ENCODE measurements at places on chromosomes 11 and 22.

- no peak for DNase-seq
These were observed 26.3 kb downstream of the RPS6KA4 start for GRCh38 chr11:64384981-64385944.

DNA sequence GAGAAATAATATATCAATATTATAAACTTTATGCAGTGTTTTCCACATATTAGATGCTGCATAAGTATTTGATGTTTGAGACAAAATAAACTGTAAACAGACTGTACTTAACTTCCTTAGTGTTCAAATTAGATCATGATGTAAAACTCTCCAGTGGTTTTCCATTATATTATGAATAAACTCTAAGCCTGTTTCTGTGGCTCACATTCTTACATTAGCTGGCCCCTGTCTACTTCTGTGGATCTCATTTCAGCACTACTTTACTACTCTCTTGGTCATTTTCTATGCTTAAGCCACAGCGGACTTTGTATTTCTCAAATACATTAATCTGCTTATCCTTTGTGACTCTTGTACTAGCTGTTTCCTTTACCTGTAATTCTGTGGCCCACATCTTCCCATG, 55.6 kb downstream of the ARHGEF12 start:
- no peak for DNase-seq

DNA sequence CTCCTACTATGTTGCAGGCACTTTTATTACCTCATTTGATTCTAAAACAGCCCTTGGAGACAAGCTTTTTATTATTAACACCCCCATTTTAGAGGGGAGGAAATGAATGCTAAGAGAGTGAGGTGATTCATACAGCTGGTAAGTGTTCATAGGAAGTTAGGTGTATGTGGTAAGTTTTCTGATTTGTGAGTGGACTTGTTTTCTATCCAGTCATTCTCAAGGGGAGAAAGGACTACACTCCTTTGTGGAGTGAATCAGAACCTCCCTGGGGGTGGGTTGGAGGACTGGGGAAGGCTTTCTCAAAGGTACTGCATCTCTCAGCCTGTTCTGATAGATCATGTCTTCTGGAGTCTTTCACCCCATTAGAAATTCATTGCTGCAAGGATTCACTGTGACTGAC, 23.5 kb downstream of the PKNOX2 start:
- DNase-seq, result no peak

DNA sequence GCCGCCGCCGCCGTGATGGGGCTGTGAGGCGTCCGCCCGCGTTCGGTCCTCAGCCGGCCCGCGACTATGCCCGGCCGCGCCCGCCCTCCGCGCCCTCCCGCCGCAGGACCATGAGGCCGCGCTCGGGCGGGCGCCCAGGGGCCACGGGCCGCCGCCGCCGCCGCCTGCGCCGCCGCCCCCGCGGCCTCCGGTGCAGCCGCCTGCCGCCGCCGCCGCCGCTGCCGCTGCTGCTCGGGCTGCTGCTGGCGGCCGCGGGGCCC, 215 bp downstream of the ZNRF3 start:
- DNase-seq, result no peak

GRCh38 chr11:125210066-125210465, 45.5 kb downstream of the PKNOX2 start:
- no peak for DNase-seq

GRCh38 chr22:47437636-47438035, 675.2 kb downstream of the TBC1D22A start:
- DNase-seq, result no peak

DNA sequence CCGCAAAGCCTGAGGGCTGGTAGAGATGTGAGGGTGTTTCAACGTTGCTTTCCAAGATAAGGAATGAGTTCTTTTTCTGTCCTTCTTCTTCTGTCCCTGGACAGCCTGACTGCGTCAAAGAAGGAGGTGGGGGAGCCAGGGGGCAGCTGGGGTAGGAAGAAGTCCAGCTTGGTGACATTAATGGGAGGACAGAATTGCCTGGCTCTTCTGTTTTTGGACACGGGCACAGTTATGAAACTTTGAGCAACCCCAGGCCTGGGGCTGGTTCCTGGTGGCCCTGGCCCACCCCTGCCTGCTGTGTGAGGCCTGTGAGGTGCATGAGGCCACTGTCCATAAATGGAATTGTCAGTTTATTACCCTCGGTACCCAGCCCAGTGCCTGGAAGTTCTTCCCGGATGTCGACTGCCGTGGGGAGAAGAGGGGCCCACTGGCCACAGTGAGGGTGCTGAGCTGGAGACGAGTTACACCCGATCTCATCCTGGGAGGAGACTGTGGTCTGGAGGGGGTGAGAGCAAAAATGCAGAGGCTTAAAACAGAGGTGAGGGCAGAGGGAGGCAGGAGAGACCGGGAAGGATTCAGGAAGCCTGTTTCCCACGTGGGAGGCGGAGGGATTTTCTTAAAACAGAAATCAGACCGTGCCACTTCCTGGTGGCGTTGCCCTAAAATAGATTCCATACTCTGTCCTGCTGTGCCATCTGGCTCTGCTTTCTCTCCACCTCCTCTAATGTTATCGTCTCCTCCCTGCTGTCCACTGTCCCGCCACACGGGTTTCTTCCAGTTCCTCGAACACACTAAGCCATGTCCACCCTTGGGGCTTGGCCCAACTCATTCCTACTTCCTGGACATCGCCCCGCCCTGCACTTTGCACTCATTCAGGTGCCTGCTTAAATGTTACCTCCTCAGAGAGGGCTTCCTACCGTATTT, 59.7 kb upstream of the RASD2 start:
- no peak for DNase-seq

GRCh38 chr11:66600631-66601233, 7.7 kb downstream of the CCS start:
- no peak for DNase-seq

GRCh38 chr11:122019908-122020694, 95.9 kb downstream of the BLID start:
- DNase-seq, result no peak

DNA sequence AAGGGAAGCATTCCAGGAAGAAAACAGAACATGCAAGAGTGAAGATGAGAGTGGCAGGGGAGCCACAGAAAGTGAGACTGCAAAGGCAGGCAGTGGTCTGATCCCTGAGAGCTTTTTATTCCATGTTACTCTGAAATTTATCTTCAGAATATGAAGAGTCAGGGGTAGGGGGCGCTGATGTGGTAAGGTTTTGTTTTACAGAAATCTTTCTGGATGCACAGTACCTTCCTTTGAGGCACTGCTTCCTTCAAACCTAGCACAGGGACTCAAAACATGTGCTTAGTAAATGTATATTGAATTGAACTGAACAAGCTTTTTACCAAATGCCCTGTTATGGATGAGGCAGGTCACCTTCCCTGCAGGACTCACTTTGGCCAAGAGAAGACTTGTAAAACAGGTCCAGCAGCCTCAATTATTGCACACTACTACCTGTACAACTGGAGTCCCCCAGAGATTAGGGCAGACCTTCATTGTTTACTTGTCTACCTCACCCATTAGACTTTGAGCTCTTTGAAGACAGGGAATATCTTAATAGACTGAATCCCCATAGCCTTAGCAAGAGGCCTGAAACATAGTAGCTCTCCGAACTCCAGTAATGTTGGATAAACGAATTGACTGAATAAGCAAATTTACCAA, 2.2 kb downstream of the PAK1 start:
- DNase-seq, result no peak

DNA sequence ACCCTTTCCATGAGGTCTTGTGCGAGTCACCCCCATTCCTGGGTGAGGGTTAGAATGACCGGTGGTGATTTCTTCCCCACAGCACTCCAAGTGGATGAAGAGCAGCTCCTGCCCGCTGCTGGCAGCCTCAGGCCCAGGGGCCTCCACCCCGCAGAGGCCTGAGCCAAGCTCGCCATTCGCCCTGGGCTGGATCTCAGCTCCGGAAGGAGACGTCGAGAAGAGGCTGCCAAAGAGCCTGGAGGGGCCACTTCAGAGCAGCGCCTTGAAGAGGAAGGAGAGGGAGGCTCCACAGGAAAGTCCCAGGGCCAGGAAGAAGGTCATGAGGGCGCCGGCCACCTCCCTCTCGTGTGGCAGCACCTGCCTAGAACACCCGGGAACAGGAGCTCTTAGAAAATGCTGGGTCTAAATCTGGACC, 8.4 kb downstream of the SLC29A2 start:
- DNase-seq, result no peak

- peak; percentile 42 for DNase-seq
These were observed at the start of gene GLB1L2 for GRCh38 chr11:134331354-134332188. TSS of gene GLB1L2 (plus strand) at chr11:134331988. CDS start at chr11:134332062, 74 bp downstream.

DNA sequence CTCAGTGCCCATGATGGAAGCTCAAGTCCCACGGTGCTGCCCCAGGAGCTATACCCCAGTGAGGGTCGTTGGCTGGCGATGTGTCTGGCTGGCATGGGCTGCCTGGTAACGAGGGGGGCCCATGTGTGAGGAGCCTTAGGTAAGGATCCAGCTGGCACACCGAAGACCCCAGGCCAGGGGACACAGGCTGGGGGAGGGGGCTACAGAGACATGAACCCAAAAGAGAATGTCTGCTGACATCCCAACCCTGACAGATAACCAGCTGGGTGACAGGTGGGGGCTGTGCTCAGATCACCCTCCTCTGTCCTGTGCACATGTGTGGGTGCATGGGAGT, 39.2 kb downstream of the RTN4R start:
- no peak for DNase-seq

DNA sequence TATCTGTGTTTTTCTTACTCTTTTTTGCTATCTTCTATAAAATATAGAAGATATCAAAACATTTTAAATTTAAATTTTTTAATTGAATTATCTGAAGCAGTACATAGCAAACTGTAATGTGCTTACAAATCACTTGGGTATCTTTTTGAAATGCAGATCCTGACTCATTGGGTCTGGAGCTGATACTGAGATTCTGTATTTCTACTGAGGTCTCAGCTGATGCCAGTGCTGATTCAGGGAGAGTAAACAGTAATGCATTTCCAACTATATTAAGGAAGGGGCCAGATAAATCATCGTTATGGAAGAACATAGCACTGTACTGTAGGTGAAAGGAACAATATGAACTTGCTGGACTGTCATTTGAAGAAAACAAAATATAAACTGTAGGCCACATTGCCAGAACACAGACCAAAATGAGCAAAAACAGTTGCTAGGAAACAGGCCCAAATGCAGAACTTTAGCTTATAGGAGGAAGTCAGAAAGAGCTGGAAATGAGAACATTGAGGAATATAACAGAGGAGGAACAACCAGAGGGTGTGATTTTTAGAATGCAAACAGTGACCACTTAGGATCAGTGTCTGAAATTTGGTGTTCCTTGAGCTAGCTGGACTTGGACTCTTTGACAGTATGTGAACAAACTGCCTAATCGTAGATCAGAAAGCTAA, 3.3 kb downstream of the ARL14EP start:
- DNase-seq, result no peak

DNA sequence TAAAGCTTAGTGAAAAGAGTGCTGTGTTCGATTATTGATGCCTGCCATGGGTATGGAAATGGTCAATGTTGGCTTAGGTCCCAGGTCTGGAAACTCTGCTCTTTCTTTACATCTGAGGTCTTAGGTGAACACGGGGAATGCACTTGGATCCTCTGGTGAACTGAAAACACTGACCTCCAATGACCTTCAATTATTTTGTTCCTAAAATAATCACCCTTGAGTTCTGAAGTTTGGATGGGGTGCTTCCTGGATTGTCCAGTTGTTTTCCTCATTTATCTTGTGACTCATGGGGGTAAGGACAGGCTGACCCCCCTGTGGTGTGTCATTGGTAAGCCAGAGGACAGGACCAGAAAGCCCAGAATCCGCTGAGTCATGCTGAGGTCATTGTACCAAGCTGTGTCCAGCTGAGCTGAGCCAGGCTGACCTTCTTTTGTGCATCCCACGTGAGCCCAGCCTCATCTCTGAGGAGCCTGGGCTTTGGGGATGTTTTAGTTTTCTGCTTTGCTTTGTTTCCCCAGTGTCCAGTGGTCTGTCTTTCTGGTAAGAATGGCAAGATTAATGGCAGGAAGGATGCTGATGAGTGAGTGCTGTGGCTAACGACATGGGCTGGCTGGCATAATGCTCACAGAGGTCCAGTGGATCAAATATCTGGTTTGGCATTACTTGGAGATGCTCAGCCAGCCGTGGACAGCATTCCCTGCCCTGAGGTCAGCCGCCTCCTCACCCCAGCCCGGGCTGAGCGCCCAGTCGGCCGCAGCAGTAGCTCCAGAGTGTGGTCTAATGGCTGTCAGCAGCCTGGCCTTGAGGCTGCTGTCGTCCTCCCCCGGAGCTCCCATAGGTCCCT, 35.6 kb downstream of the AMPD3 start:
- DNase-seq, result no peak

GRCh38 chr11:127345819-127346459, 345.4 kb upstream of the KIRREL3 start:
- DNase-seq, result no peak
